ENCODE measurements at places on chromosomes 1 and 21. TPM values are rescaled to one million over a fixed set of nuclear protein-coding genes. Genes with fewer than 3 reads are reported as not detected.

NHLH2 gene
- not detected for total RNA-seq

DNA sequence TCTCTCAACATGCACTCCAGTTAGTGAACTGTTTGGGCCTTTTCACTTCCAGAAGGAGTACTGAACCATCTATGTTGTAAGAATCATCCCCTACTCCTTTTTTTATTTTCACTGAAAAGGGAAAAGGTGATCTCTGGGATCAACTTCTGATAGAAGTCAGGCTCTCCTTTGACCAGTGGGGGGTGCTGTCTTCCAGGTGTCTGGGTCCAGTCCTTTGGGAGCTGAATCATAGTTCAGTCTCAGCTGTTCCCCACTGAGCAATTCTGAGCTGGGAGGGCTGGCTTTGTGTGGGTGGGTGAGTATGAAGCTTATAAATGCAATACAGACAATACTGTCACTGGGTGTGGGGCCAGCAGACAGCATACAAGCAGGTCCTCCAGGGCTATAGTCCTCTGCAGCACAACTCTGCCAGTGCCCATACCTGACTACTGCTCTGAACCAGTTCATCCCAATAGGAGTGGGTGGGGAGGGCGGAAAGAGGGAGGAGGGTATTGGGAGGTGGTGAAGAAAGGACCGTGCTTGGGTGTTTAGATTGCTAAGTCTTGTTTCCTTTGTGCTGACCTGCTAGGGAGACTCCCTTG, 12.5 kb upstream of the SARS1 start:
- peak; percentile 62 for DNase-seq

DNA sequence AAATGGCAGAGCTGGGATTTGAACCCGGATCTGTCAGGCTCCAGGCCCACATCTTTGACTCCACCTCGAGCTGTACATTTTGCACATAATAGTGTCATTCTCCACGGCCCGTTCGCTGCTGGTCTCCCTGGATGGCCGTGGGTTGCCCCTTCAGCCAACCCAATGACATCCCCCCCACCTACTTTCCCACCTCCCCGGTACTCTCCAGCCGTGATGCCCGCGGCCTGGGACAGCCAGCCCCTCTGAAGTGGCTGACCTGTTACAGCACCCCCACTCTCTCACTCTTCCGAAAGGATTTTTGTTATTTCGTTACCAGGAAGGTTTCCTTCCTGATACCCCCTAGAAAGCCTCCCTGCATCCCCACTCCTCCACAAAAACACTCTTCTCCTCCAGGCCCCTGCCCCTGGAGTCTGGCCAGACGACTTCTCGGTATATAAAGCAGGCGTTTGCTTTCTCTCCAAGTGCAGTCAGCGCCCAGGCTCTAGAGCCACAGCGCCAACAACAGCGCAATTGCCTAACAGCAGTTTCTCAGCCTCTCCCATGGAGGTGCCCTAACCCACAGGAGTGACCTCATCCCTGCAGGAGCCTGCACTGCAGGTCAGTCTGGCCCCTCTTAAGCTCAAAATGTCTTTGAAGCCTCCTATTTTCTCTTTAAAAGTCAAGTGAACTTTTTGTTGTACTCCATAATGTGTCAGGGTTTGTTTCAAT, 14.5 kb upstream of the GJB5 start:
- no peak for DNase-seq

TTC22 gene
- 2.2 TPM for total RNA-seq

DNA sequence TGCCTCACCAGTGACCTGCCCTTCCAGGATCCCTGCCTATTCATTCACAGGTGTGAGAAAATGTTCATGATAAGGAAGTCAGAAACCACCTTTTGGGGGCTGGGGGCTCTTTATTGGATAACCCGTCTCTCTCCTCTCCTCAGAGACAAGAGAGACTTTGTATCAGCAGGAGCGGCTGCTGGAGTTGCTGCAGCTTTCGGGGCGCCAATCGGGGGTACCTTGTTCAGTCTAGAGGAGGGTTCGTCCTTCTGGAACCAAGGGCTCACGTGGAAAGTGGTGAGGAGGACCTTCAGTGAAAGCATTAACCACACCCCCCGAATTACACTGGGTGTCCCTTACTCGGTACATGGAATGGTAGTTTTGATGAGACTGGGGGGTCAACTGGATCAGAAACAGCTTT, 20.6 kb downstream of the NPPA start:
- DNase-seq = no peak

DNA sequence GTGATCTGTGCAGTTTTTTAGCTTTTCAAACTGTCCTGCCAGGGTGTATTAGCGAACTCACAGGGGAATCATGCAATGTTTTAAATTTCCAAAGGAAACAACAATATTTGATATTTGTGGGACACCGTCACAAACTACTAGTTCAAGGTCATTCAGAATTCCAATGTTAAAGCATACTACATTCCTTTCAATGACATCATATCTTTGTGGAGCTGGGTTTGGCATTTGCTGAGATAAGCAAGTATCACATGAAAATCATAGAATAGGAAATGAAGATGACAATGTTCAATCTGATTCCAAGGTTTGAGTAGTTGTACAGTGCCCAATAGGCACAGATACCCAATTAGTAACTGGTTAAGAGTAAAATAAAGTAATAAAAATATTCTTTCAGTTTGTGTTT, 35.6 kb downstream of the NUF2 start:
- no peak for DNase-seq

DNA sequence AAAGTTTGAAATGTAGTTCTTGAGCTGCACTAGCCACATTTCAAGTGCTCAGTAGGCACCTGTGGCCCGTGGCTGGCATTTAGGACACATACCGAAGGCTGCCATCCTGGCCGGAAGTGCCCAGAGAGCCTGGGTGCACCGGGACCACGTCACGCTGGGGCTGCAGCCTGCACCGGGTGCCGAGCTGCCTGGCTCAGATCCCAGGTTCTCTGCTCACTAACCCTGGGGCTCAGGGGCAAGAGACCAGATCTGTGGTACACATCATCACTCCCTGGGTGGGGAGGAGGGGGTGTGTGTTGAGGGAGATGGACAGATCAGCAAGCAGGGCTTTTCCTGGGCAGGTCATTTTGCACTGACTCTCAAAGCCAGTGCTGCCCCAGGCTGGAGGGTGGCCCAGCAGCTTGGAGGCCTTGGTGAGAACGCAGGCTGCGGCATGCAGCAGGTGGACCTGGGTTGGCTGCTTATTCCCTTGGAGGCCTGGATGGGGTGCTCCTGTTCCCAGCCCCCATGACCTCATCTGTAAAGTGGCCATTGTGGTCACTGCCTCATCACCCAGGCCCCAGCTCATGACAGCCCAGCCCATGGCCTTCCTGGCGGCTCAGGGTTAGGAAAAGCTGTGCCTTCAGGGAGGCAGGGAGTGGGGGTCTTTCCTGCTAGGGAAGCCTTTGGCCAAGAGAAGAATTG, 23.6 kb downstream of the TMEM201 start:
- no peak for DNase-seq

DNA sequence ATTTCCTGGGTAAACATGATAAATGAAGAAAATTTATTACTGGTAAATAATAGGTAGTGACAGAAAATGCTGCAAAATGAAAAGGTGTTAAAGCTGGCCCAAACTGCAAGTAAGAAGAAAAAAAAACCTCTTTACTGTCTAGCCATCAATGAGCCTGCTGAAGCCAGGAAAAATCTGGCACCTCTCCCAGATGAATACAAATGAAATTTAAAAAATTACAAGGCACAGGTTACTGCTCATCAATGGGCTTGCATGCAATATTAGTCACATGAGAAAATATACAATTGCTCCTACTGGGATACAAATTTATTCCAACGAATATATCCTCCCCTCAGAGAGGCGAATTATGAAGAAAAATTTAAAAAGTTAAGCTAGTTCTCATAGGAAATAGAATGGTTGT, 1422.5 kb downstream of the KCNT2 start:
- no peak for DNase-seq

- DNase-seq = no peak
Observed at GRCh38 chr1:151340870-151341754, 5.9 kb downstream of the RFX5 start.

GRCh38 chr21:42121794-42122193, 50.7 kb downstream of the UMODL1 start:
- DNase-seq = no peak

DNA sequence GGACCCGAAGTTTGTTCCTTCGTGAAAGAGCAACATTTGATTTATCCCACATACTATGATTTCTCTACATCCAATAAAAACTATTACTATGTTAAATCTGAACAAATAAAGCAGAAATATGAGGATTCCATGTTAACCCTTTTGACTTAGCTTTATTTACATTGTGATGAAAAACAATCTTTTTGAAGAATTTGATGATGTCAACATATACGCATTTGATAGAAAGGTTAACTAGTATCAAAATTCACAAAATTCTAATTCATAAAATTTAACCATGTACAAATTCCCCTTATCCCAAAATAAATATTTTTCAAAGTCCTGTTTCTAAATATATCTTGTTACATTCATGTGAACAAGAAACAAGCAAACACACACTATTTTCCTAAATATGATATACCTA, 74.2 kb downstream of the TRIM33 start:
- no peak for DNase-seq

- DNase-seq = no peak
Observed at GRCh38 chr1:26163684-26164035, 4.8 kb downstream of the FAM110D start.

DNA sequence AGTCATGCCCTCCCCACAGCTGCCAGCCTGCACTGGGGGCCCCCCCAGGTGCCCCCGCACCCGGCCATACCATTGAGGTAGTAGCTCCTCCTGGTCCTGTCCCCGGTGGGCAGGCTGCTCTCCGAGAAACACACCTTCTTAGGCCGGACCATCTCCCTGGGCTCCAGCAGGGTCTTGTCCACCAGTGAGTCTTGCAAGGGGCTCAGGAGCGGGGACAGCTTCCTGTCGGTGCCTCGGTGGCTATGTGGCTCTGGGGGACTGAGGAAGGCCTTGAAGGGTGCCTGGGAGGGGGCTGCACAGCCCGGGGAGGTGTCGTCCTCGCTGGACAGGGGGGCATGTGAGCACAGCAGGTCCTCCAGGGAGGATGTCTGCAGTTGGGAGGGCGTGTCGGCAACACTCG, 12.9 kb upstream of the FTCD start:
- DNase-seq = peak; percentile 27

THEM5 gene
- 0.09 TPM for total RNA-seq

- DNase-seq = no peak
Observed at GRCh38 chr1:199982606-199983005, 44.9 kb upstream of the NR5A2 start.

LRRC7 gene
- 1.0 TPM for total RNA-seq

DNA sequence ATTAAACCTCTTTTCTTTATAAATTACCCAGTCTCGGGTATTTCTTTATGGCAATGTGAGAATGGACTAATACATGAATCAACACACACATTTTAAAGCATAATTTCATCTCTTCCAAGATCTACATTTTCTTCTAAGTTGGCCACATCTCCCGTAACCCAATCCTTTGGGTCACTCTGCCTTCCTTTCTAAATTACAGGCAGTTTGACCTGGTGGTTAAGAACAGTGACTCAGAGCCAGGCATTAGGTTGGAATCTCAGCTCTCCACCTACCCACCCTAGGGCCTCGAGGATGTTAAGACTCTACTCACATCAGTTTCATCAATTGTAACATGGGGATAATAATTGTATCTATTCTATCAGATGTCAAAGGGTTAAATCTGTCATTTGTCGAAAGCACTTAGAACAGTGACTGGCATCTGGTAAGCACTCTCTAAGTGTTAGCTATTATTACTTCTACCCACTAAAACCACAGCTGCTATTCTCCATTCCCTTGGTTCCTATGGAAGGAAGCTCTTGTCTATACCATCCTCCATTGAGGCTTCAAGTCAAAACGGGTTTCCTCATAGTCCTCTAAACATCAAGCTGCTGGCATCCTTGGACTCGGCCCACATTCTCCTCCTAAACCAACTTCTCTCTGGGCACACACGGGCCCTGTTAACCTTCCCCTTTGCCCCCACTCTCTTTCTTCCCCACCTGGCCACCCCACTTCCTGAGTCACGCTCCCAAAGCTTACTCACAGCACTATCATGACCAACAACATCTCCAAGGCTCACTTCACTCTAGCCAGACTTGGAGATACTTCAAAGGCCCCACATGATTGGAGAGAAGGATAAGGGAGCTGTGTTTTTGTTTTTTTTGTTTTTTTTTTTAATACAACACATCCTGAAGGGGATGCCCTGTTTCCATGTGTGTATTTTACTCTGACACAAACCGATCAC, 116.9 kb downstream of the TGFBR3 start:
- no peak for DNase-seq

TPR gene
- 37.6 TPM for total RNA-seq

- DNase-seq = no peak
Observed at GRCh38 chr1:53959664-53960250, 13.6 kb downstream of the LRRC42 start.

TMEM201 gene
- 3.5 TPM for total RNA-seq

GRCh38 chr1:10799726-10800125, 3.3 kb upstream of the CASZ1 start:
- DNase-seq = no peak

OR2T33 gene
- 0.37 TPM for total RNA-seq

GRCh38 chr1:170460414-170461155, 71.4 kb upstream of the GORAB start:
- DNase-seq = no peak

Data from liver (tissue), 10 donors.